NCI-H2029 treated with DMSO at 0.1 percent for 48 hours (cell line): ENCODE measurements at places on chromosomes 16 and 17.

GRCh38 chr17:14304222-14304772 lies 3.4 kb downstream of the HS3ST3B1 start:
- DNase-seq: no peak

DNA sequence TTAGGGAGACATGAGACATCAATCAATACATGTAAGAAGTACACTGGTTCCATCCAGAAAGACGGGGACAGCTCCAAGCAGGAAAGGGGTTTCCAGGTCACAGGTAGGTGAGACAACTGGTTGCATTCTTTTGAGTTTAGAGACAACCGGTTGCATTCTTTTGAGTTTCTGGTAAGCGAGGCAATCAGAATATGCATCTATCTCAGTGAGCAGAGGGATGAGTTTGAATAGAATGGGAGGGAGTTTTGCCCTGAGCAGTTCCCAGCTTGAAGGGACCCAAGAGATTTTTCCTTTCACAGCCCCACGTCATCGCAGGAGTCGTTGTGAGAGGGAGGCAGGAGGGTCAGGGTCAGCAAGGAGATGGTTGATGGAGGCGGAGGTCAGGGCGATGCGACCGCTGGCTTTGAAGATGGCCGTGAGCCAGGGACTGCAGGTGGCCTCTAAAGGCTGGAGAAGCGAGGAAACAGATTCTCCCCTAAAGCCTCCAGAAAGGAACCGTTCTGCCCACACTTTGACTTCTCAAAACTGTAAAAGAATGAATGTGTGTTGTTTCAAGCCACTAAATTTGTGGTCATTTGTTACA lies 36.5 kb downstream of the IRF8 start:
- no peak for DNase-seq

DNA sequence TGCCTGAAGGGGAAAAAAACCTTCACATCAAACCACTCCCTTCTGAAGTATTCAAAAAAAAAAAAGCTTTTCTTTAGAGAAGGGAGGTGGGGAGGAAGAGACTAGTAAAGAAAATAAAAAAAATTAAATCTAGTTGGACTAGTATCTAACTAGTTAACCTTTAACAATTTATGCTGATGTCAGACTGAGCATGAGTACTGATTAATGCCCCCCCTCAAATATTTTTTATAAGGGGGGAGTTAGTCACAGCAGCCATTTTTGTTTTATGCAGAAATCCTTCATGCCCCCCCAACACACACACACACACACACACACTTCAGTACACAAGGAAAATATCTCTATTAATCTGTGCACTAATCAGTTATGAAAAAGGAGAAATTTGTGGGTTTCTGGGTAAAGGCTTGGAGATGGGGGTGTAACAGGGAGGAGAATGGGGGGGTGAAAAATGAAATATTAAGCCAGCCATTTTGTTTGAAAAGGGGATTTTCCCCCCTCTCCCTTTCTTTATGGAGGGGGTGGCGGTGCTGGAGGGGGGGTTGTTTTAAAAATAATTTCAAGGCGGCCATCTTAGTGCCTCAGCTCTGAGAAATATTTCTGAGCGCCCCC lies 4.7 kb upstream of the CHD3 start:
- no peak for DNase-seq

DNA sequence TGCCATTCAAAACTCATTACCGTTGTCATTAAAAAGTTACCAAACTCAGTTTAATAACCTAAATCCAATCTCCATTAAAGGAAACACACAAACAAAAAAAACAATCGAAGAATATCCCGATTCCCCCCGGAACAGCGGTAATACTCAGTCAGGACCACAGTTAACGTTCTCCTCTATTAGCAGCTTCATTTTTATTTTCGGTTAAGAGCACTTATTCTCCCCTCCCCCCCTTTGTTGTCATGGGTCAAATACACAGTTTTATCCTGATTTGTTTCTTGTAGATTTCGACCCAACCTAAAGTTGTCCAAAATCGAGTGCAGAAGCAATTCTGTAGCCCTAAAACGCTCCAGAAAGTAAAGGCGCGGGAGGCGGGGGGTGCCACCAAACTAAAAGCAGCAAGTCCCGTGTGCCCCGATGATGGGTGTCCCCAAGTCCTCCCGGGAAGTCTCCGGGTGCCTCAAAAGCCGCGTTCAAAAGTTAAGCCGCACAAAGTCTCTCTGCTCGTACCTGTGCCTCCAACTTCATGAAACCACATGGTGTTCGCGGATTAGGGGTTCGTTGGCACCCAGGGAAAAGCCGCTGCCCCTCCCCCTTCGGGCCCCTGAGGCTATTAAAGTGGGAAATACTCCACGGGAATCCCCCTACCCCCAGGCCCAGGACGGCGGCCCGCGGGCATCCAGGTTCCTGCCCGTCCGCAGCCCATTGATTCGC lies 996 bp downstream of the SUMO2 start:
- DNase-seq: no peak

DNA sequence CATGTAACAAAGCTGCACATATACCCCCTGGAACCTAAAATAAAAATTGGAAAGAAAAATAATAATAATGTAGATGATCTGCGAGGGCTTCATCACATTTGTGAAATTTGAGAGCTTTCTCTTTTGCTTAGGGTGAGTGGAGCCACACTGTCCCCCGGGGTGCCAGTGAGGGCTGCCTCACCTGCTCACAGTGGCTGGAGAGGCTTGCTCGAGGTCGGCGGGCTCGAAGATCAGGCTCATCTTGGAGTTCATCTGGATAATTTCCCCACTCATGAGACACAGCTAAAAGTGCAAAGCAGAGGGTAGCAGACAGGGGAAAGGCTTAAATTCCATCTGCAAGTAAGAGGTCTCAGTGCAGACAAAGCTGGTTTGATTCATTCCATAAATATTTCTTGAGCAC lies 123.8 kb downstream of the DNAH3 start:
- no peak for DNase-seq

DNA sequence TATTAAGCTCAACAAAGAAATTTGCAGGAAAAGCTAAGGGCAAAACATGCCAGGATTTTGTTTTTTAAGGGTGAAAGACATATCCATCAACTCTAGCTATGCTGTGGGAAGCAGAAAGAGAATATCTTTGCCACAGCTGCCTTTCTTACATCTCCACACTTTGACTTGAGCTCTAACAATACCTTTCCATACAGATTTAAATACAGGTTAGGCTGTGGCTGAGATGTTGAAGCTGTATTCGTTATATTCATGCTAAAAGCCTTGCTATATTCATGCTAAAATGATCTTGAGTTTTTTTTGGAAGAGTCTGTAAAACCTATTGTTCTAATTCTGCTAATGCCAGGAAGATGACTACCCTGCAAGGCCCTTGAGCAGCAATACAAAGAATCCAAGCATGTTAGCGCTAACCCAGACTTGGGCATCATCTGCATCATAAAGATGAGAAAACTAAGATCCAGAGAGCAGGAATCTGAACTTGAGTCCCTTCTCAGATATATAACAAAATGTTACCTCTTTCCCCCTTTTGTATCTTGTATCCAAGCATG lies 204.8 kb upstream of the C17orf78 start:
- no peak for DNase-seq

GRCh38 chr16:85613604-85614337 lies 649 bp downstream of the GSE1 start:
- no peak for DNase-seq

DNA sequence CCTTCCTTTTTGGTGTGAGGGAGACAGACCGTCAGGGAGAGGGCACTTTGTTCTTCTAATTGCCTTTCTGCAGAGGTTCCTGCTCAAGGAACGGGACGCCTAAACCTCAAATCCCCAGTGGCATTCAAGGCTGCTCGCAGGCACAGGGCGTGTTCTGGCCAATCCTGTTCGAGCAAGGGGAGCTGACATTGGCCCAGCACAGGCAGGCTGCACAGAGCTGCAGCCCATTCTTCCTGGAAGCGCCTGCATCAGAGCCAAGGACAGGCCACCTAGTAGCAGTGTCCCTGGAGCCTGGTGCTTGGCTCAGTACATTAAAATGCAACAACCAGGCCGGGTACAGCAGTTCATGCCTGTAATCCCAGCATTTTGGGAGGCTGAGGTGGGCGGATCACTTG lies 72.2 kb upstream of the CREBBP start:
- no peak for DNase-seq

DNA sequence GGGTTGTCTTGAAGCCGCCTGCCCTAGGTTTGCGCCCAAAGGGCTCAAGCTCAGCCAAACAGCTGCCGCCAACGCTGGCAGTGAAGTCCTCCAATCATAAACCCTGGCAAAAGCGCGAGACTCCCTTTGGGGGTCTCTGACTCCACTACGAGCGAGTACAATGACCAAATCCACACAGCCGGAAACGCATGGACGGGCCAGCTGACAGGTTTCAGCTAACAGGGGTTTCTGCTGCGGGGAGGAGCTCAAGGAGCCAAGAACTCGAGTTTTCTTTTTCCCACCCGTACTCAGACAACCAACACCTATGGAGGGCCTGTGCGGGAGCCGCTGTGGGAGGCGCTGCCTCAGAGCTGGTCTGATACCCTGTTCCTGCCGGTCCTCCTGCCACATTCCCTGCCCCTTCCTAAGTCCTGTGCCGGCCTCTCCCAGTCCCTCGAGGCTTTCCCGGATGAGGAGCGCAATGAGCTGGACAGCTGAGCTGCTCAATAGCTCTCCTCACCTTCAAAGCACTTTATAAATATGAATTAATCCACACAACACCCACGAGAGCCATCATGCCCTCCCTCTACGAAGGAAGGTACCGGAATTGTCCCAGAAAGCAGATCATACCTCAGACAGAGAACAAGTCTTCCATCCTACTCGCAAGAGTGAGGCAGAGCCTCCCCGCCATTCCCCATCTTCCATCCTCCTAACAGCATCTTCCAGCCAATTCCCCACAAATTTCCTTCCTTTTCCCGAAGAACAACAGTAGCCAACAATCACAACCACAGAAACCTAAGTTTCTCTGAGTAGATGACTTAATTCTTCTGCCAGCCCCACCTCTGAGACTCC lies 6.1 kb downstream of the ABR start:
- DNase-seq: no peak

DNA sequence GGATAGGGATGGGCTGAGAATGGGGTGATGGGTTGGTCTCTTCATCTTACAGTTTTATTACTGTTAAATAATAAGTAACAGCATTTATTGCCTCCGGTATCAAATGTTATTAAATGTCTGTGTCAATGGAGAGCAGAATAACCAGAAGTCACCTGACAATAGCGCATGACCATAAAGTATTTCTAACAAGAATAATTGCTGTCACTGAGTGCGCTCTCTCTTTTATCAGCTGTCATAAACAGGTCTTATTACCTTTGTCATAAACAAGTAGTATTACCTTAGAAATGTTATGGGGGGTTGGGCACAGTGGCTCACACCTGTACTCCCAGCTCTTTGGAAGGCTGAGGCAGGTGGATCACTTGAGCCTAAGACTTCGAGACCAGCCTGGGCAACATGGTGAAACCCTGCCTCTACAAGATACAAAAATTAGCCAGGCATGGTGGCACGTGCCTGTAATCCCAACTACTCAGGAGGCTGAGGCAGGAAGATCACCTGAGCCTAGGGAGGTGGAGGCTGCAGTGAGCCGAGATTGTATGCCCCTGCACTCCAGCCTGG lies 120.6 kb downstream of the MAP2K6 start:
- DNase-seq: no peak

DNA sequence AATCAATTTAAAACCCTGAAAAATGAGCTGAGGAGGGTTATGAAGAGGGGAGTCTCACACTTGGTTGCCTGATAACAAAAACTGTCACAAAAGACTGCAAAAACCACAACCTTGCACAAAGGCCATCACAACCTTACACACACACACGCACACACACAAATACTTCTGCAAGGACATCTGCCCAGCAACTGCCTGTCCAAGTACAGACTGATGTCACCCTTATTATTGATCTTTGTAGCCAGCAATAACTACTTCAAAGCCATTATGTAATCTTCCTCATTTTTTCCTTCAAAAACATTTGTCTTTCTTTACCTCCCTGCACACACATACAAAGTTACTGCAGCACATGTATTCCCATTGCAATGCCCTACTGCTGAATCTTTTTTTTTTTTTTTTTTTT lies 253.2 kb upstream of the HSBP1 start:
- DNase-seq: no peak

DNA sequence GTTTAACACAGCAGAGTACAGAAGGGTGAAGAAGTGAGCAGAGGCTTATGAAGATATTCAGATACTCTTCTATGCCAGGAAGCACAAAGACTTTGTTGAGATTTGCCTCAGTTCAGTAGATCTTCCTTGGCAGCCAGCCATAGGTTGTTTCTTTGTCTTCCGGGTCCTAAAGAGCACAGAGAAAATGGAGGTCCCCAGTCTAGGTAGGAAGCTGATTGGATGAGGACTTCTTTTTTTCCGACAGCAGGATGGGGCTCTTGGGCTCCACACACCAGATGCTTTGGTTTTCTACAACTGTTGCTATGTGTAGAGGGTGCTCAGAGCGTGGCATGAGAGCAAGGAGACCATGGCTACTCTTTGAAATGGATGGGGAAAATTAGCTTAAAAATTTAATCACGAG lies 8.3 kb upstream of the CDC6 start:
- no peak for DNase-seq

GRCh38 chr17:62840871-62841270 lies 32.8 kb upstream of the MARCHF10 start:
- no peak for DNase-seq

DNA sequence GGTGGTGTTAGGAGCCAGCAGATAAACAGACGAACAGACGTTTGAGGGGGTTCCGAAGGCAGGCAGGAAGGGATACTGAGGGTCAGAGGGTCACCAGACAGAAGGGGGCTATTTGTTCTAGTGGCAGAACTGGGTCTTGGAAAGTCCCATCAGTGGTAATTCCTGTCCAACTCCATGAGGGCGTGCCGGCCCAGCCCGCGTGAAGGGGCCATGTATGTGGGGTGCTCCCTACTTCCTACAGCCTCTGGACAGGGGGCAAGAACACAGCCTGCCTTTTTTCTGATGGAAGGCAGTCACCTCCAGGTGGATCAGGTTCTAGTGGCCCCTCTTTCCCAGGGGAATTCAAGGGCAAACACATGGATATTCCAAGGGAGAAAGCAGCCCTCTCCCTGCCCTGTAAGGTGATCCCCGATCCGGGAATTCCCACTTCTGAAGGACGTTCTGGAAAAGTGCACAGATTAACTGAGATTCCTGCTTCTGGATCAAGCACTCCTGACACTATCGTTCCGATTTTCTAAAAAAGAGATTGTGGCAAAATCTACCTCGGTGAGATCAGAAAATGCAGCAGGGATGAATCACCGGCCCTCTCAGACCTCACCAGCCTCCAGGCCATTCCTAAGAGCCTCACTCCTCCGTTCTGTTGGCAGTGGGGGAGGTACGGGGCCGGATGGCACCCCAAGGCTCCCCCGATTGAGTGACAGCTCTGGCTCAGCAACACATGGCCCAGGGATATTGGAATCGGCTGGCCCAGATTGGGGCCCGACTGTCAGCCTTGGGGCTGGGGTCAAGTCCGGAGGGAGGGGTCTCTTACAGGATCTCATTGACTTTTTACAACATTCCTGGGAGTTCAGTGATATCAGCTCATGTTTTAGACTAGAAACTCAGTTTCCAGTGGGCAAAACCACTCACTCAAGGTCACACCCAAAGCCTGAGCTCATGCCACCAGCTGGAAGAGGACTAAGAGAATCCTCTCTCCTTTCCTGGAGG lies 12.4 kb downstream of the STX1B start:
- DNase-seq: no peak

- peak; percentile 38 for DNase-seq
Measured at GRCh38 chr17:63675607-63676546, 24.0 kb downstream of the LIMD2 start.

- peak; percentile 5 for DNase-seq
Measured at GRCh38 chr16:52861614-52862022, 191.1 kb downstream of the CHD9NB start.
